ENCODE measurements at places on chromosomes 6 and 20.

- no peak for DNase-seq
Measured at GRCh38 chr6:128966934-128967333, 84.0 kb downstream of the LAMA2 start.

DNA sequence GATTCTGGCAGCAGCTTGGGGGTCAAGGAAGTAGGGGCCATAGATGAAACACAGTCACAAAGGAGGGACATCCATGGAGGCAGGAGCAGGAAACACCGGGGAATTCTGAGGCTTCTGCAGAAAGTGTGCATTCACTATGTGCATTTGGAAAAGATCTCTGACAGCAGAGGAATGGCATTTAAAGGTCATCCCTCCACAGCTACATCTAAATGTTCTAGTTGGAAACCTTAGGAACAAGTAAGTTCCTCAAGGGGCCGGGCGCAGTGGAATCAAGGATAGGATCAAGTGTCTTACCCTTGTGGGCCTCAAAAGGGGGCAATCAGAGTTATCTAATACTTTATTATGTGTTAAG, 8.8 kb downstream of the C6orf136 start:
- DNase-seq, result no peak

DNA sequence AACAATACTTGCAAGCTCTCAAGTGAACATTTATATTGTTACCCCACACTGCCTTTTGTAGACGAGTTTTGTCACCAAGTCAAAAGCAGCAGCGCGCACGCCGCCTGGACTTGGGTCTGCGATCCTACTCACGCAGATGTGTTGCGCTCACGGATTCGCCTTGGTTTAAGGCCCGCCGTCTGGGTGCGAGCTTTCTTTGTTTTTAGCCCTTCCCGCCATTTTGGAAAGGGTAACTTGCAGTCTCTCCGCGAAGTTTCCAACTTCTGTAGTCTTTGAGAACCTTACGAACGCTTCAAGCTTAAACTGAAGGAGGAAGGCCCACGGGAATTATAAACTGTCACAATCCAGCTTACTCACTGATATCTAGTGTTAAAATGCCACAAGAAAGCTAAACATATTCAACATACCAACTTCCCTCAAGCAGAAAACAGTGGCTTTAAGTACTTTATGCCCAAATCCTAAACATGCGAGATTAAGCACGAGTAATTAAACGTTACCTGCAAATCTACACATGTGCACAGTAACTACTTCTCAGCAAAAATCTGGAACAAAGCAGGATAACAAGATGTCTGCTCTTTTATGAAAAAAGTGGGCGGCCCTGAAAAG, 80.4 kb upstream of the BTN3A2 start:
- DNase-seq, result peak; percentile 74

DNA sequence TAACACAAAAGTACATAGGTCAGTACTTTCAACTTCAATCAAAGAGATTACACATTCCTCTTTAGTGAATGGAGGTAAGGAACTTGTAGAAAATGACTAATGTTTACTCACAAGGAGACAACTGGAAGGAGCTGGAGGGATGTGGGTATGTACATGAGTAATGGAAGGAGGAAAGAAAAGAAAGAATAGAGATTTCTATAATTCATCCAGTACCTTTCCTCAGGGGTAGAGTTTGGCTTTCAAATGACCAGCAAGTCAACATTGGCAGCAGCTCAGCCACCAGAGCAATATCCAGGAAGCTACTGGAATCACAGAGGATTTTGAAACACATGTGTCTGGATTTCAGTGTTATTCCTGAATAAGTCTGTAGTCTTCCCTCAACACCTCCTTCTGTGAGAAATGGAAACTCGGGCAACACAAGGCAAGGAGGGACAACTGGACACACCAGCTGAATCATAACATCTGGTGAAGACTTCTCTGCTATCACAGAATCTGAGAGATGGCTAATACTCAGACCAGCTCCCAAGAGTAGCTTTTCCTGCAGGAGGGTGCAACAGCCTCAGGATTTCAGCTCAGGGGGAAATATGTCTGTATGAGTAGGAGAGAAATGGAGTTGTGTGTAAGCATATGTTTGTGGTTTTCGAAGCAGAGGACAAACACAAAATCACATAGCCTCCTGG, 98.8 kb downstream of the HAO1 start:
- DNase-seq, result peak; percentile 47

DNA sequence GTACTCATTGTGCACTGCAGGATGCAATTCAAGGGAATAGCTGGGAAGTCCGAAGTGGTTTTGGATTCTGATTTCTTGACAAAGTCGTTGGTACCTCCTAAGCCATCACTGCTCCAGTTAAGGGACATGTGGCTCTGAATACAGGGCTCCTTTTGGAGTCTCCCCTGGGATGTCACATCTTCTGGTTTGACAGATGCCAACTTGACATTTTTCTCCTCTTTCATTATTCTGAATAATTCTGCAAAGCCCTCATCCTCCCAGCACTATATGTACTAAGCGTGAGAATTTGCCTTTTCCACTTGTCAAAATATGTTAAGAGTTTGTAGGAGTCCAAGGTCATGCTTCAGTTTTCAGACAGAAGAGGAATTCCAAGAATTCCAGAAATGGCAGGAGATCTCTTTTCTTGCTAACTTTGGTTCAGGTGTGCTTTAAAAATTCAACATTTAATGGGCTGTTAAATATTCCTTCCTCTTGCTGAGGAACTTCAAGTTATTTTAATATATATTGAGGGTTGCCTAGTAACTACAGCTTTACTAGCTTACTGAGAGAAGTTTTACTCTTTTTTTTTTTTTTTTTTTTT, 38.7 kb downstream of the DOK5 start:
- no peak for DNase-seq

DNA sequence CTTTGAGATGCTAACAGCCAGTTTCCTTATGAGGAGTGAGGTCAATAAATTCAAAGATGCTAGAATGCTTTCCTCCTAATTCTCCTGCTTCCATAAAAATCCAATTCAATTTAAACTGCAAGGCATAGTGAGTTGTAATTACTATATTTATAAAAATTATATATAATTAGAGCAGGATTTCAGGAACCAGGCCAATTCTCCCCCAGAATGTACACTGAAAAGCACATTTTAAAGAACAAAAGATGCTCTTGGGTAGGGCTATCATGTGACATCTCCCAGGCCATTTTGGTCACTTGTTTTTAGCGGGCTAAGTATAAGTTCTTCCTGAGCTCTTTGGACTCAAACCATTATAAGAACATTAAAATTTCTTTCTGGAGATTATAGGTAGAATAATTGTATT, 195.7 kb upstream of the KCNG1 start:
- DNase-seq, result no peak

DNA sequence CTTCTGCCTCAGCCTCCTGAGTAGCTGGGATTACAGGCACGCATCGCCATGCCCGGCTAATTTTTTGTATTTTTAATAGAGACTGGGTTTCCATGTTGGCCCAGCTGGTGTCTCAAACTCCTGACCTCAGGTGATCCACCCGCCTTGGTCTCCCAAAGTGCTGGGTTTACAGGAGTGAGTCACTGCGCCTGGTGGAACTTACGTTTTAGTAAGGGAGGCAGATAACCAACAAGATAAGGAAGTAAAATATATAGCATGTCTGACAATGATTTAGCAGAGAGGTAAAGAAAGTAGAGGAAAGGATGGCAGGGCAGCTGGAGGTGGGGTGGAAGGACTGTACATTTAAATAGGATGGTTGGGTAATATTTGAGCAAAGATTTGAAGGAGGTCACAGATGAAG, 12.8 kb upstream of the MYMX start:
- DNase-seq, result no peak
